ENCODE measurements at places on chromosomes 13 and 19. TPM values are rescaled to one million over a fixed set of nuclear protein-coding genes. Genes with fewer than 3 reads are reported as not detected.

The ATCAY gene
- 4.5 TPM for total RNA-seq

The RNF113B gene
- total RNA-seq: not detected

The ERICH4 gene
- not detected for total RNA-seq

The ELSPBP1 gene
- total RNA-seq: not detected

The NECTIN2 gene
- total RNA-seq: 297 TPM

The TPTE2 gene
- not detected for total RNA-seq

DNA sequence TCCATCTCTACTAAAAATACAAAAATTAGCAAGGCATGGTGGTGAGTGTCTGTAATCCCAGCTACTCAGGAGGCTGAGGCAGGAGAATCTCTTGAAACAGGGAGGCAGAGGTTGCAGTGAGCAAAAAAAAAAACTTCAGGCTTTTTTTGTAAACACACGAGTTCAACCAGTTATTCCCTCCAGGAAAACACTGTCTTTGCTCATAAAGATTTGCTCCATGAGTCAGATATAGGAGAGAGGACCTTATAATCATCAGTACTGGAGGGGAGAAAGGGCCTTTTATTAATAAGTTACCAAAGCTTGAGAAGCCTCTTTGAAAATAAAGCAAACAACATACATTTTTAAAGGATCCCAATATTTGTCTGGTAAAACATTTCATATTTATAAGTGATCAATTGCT, 110.7 kb downstream of the EFNB2 start:
- DNase-seq: no peak

GRCh38 chr13:51064753-51065152, 46.3 kb downstream of the C13orf42 start:
- no peak for DNase-seq

- DNase-seq: no peak
These were observed 2.9 kb downstream of the CD70 start for GRCh38 chr19:6587998-6588507.

- peak; percentile 27 for DNase-seq
These were observed 47.1 kb downstream of the TGDS start for GRCh38 chr13:94548821-94549231.

DNA sequence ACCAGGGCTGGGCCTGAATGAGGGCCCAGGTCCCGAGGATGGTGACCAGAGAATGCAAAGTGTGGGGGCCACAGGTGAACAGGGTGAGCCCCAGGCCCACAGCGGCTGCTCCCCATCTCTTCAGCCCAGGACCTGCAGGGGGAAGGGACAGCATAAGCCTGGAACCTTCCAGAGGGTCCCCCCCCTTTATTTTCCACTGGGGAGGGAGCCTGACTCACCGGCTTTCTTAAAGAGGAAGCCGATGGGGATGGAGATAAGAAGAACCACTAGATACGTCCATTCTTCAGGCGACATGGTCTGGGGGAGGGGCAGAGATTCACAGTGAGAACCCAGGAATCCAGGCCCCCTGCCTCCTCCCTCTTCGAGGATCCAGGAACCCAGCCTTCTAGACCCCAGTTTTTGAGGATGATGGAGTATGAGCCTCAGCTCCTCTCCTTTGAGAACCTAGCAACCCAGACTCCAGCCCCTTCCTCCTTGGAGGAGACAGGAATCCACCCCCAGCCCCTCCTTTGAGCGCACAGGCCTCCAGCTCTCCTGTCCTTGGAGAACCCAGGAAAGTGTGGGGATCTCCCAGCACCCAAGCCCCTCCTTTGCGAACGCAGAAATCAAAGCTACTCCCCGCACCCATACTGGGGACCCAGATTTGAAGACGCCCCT, 1.0 kb downstream of the MBOAT7 start:
- DNase-seq: peak; percentile 73

DNA sequence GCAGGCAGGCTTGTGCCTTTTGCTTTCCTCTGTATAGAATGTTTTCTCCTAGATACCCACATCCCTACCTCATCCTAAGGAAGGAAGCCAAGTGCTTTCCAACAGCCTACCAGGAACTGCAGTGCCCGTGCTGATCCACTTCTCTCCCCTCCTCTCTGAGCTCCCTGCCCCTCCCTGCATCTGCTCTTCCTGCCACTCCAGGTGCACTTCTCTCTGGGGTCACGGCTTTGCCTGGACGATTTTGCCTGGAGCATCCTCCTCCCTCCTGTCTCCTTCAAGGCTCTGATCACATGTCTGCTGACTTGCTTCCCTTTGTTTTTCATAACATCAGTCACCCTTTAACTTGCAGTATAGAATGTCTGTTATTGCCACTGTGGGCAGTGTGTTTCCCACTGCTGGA, 34.7 kb upstream of the IRS2 start:
- no peak for DNase-seq

- DNase-seq: no peak
These were observed 530.9 kb downstream of the MYO16 start for GRCh38 chr13:109160357-109160756.

DNA sequence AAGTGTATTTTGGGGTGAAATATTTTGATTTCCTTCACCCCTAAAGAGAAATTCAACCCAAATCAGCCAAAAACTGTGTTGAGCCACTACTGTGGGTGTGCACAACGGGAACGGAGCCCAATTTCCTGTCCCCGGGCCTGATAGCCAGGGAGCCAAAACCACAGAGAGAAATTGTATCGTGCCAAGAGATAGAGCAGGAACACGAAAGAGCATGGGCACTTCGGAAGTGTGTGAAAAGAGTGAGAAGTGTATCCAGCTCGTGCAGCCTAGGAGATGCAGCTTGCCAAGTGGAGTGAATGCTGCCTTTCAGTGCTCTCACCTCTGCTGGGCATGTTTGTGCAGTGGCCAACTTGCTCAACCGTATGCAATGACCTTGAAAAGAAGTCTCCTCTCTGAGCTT, 19.4 kb upstream of the PLEKHF1 start:
- DNase-seq: peak; percentile 61

DNA sequence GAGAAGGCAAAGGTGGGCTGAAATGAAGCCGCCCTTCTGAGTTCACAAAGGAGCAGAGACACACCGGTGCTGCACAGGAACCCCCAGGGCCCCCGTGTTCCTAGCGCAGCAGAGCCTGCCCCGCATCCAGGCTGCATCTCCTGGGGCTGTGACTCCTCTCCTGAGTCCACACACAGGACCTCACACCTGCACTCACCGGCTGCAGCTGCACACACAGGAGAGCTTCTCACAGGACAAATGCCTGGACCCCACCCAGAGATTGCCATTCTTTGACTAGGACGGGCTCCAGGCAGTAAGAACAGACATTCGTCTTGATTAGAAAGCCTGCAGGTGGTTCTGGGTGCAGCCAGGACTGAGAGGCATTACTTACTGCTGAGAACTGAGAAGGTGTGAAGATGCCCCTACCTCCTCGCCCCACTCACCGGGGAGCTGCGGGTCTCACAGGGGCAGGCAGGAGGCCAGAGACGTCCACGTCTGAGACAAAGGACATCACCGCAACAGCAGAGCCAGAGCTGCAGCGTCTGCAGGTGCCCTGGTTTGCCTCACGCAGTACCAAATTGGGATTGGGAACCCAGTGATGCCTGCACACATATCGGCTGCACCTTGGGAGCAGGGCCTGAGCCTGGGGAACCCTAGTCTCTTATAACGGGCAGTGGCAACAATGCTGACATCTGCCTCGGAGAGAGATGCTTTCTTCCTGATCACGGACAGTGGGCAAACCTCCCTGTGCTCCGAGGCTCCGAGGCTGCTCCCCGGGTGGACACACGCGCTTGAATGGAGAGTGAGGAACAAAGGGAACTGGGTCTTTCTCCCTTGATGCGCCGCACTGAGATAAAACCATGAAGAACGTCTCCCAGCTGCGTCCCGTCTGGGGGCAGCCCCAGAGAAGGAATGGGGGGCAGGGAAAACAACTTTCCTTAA, 50.4 kb downstream of the RASA3 start:
- DNase-seq: no peak

DNA sequence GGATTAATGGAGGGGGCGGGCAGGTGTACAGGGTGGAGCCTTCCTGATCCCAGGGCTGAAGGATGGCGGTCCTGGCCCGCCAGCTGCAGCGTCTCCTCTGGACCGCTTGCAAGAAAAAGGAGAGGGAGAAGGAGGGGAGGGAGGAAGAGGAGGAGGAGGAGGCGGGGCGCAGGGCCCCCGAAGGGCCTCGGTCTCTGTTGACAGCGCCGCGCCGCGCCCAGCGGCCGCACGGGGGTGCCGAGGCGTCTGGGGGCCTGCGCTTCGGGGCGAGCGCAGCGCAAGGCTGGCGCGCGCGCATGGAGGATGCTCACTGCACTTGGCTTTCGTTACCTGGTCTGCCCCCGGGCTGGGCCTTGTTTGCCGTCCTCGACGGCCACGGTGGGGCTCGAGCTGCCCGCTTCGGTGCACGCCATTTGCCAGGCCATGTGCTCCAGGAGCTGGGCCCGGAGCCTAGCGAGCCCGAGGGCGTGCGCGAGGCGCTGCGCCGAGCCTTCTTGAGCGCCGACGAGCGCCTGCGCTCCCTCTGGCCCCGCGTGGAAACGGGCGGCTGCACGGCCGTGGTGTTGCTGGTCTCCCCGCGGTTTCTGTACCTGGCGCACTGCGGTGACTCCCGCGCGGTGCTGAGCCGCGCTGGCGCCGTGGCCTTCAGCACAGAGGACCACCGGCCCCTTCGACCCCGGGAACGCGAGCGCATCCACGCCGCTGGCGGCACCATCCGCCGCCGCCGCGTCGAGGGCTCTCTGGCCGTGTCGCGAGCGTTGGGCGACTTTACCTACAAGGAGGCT, at the start of gene PPM1N:
PPM1N (plus strand) TSS at position 33 of the 785 bp plus-strand sequence; CDS start at position 63, 30 bp downstream.
- DNase-seq: no peak

GRCh38 chr13:90746230-90746629, 601.3 kb upstream of the MIR17HG start:
- no peak for DNase-seq

GRCh38 chr19:3479834-3480215, 500 bp downstream of the SMIM24 start:
- no peak for DNase-seq

DNA sequence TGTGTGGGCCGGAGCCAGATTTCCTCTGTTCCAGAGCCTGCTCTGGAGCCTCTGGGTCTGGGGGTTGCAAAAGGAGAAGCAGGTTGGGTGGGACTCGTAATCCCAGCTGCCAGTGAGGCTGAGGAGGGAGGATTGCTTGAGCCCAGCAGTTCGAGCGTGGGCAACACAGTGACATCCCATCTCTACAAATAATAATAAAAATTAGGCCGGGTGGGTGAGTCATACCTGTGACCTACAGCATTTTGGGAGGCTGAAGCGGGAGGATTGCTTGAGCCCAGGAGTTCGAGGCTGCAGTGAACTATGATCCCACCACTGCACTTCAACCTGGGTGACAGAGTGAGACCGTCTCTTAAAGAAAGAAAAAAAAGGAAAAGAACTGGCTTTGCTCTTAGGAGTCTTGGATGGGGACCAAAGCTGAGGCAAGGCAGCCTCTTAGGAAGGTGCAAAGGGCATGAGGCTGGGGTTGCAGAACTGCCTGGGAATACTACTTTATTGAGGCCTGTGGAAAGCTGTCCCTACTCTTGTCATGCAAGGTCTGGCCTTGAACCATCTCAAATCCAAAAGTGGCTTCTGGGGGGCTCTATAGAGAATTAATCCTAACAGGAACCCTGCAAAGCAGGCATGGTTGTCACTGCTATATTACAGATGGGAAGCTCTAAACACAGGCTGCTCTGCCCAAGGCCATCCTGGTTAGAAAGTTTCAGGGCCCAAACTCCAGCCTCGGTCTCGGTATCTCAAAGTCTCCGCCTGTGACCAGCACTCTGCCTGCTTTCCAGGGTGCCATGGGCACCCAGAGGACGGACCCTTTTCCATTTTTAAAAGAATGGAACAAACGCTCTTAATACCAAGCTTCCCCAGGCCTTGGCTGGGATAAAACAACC, 880 bp upstream of the C19orf12 start:
- DNase-seq: no peak

GRCh38 chr19:39672473-39672872, 16.8 kb downstream of the LGALS16 start:
- DNase-seq: no peak

Measured in astrocyte (in vitro differentiated cells and primary cell).